Left hindlimb (tissue), 1 donor: ENCODE measurements at places on chromosomes 16 and 17.

DNA sequence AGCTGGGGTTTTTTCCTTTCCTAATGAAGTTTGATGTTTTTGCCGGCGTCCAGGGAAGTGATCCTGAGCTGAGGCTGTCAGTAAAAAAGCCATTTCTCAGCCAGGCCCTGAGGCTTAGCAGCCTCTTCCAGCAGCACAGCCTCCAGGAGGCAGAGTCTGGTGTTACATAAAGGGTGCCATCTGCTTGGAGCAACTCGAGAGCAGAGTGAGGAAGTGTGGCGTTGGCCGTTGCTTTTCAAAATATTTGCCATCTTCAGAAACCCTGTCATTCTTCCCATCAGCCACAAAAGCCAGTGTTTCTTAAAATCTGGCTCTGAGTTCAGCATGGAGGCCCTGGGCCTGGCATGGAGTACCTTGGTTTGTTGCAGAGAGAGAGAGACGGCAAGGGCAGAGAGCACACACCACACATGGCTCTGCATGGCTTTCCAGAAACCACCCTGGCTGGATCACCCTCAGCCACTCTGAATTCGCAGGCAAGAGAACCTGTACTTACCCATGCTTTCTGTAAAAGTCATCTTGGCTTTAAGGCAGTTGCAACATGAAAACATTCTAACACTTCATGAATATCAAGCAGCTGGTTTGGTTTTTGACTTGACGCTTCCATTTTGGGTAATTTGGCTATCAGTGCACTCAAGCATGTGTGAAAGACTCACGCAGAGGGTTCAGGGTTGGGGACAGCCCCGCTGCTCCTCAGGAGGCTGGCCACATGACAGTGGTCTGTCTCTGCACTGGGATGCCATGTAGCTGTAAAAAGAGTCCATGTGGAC, 21.0 kb downstream of the PMM2 start:
- DNase-seq = no peak

DNA sequence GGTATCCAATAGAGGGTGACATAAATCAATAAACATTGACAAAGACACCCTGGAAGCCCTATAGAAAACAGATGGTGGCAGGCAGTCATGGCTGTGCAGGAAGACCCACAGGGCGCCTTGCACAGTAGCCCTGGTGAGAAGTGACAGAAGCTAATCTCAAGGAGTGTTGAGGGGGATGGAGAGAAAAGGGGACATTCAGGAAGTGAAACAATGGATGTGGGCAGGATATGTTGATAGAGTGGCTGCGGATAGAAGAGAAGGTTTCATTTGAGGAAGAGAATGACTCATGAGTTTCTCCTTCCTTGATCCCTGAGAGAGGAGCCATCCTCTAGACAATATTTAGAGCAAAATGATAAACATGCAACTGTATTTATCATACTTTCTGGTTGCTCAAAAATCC, 468.8 kb upstream of the HSBP1 start:
- DNase-seq = no peak

DNA sequence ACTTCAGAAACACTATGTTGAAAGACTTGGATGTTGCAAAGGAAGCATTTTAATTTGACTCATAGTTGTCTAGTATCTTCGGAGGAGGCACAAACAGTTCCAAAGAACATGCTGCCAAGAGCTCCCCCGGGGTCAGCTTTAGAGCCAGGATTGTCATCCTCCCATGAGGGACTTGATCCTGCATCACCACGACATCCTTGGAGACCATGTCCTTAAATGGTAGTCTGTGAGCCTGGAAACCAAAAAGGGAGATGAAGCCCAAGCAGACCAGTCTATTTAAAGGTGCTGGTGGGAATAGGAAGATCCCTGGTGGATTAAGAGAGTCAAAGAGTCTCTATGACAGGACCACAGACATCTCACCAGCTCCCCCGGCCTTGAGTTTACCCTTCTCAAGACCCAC, 33.3 kb upstream of the DYNLRB2 start:
- DNase-seq = no peak

DNA sequence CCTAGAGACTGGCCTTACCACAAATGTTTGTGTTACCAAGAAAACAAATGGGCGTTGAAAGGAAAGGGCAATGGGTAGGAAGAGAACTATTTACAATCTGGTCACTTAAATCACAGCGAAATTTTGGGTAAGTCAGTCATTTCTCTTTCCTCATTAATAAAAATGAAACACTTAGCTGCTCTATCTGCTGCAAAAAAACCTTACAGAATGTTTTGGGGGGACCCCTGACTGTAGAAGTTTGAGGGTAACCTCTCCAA, 742 bp upstream of the NUTF2 start:
- DNase-seq = no peak

- DNase-seq = no peak
Observed at GRCh38 chr16:27515874-27516353, 33.8 kb downstream of the GTF3C1 start.

DNA sequence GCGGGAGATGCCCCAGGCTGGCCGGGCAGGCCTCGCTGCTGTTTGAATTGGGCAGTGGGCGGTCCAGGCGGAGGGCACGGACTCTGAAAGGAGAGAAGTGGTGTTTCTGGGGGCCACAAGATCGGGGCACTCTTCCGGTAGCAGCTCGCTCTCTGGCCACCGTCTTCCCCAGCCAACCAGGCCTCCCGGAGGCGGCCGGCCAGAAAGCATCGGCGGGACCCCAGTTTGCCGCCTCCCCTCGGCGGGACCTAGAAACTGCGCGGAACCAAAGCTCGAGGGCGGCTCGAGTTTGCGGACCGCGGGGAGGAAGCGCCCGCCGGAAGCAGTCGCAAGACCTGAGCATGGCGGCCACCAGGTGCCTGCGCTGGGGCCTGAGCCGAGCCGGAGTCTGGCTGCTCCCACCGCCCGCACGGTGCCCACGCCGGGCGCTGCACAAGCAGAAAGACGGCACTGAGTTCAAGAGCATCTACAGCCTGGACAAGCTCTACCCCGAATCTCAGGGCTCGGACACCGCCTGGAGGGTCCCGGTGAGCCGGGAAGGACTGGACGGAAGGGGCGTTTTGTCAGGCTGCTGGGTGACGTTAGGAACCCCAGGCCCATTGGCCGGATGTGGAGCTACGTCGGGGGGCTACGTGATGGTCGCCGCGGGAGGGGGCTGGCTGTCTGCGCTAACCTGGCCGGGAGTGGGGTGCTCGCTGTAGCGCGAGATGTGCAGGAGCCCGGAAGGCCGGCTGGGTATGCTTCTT, at the start of gene MRPL58:
TSS of gene MRPL58 (plus strand) at position 325 of the 746 bp plus-strand sequence. CDS start at position 342, 17 bp downstream.
- DNase-seq = peak; percentile 93
